HT1080 (cell line): ENCODE measurements at places on chromosomes 12 and 14.

DNA sequence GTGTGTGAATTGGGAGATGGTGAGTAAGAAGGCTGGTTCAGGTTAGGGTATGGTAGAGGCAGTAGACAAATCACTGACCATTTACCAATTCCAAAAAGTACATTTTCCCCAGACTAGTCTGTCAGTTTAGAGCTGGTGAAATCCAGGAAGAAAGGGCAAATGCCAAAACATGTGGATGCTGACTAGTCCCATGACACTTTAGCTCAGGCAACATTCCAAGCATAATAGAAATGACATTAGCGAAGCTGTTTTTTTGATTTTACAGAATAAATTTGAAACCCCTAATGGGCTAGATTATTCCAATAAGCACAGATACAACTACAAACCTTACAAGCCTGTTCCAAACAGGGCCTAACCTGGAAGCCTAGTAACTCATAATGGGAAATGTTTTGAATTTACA, 884.2 kb downstream of the FLRT2 start:
- no peak for DNase-seq

DNA sequence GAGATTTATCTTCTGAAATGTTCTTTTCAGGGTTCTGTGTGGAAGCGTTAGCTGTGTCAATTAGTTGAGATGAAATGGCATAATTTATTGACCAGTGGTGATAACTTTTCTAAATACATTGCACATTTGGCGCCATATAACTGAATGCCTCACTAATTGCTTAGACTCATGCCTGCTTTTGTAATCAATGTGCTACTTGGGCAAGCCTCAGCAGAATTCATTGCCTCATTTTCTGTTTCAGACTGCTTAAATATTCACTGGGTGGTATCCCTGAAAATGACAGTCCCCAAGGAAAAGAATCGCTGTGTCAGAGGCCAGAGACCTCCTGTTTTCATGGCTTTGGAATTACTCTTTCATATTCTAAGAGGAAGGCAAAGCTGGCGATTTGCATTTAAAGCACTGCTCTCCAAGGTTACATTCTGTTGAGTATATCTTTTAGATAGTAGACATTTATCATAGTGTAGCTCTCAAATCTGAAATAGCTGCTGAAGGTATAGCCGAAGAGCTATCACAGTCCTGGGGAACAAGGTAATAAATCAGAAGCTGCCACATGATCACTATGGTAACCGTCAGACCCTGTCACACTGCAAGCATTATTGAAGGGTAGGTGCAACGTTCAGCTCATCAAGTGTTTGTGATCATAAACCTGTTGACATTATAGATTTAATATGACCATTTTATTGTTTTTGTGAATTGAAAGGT, 297.3 kb upstream of the E2F7 start:
- no peak for DNase-seq

GRCh38 chr12:6635375-6635855, 344 bp downstream of the LPAR5 start:
- no peak for DNase-seq

DNA sequence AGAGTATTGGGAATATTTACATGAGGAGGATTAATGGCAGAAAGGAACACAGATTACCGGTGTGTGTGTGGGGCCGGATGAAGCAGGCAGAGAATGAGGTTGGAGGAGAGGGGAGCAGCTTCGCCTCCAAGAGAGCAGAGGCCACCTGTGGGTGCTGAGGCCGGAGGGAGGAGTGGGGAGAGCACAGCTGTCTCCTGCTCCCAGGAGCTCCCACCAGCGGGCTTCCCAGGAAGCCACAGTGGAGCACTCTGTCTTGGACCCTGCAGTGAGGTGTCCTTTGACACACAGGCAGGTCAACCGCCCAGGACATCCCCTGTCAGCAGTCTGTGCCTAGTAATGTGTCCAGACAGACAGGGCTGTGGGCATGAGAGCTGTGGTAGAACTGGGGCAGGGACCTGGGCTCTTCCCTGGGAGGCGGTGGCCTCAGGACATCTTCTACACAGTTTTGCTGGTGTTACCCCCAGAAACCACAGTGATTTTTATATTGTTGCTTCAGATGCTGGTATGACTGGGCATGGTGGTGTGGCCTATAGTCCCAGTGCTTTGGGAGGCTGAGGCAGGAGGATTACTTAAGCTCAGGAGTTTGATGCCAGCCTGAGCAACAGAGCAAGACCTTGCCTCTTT, 18.5 kb upstream of the AMN start:
- DNase-seq: no peak

DNA sequence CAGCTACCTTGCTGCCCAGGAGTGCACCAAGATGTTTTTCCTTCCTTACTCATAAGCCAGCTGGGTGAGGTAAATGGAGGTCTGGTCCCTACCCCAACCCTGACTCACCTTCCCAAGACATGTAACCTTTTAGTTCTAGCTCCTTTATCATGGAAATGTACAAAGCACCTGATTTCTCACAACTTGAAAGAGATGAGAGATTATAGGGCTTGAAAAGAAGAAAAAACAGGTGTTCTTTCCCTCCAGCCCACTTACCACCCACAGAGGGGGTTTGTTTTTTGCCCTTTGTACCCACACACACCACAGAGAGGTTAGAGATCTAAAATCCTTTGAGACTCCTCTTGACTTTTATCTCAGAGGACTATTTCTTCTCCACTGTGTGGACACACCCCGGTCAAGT, 21.1 kb downstream of the PLXNC1 start:
- DNase-seq: no peak

GRCh38 chr14:84131924-84132323, 1398.0 kb upstream of the FLRT2 start:
- DNase-seq: no peak

DNA sequence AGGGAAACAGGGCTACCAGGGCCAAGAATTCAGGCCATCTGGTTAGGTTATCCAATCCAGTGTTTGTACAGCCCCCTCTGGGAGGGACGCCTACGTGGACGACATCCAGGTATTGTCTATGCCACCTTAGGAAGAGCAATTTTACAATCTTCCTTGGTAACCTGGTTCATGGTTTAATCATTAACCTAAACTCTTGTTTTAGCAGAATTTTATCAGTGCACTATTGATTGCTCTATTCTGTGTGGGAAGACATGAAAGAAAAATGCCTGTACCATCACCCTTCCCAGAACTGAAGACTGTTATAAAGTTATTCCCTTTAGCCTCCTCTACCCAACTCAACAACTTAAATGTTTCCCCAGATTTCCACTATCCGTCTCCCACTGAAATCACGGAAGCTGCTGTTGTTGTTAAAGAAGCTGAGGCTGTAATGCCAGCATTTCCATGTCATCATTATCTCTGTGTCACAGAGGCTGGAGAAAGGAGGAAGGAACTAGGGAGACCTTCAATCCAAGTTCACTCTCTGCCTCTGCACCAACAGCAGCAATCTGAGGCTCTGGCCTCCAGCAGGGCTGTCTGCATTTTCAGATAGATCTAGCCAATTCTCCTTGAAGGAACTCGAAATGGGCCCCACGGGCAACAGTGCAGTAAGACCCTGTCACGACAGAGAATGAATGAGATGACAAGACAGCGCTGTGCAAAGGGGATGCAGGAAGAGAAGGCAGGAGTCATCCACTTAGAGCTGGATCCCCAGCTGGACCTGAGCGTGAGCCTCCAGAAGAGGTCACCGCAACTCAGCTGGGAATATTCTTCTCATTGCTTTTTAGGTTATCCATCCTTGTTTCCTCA, 183.4 kb upstream of the GZMB start:
- peak; percentile 29 for DNase-seq

DNA sequence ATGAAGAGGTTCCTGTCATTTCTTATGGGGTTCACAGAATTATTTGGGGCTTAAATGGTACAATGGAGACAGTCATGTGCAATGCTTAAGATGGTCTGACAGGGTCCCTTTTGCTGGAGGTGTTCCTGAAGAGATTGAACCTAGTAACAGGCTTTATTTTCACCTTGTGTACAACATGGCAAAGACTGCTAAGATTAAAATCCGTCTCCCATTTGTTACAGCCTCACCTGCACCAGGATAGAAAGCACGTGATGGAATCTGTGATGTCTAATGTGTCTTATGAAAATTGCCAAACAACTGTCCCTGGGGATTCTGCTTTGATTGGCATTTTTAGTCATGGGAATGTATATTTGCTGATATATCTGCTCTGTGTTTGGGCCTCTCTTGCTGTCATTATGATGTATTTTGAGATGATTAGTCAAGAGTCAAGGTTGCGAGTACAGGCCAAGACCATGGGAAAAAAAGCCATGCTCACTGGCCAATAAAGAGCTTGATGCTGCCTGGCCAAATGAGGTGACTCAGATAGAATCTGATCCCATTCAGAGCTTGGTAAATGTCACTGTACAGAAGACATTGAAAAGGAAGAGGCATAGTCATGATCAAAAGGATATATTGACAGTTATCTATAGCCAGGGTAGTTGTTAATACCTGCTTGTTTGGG, 96.1 kb downstream of the FLRT2 start:
- no peak for DNase-seq

DNA sequence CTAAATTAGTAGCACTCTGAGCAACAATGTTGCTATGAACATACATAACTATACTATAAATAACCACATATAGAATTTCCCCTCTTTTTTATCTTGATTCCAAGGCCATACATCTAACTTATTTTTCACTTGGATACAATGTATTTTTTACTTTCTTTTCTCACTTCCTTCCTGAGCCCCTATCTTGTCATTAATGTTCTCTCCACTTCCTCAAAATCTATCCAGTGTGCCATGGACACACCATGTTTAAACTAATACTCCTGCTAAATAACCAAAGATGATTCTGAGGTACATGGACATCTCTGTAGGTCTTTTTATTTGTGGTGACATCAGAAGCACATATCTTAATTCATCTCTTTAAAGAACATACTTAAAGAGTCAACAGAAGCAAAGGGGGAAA, 251.2 kb downstream of the C12orf42 start:
- DNase-seq: no peak

GRCh38 chr14:32514236-32514635, 185.1 kb downstream of the AKAP6 start:
- DNase-seq: no peak

GRCh38 chr12:88665071-88665470, 84.8 kb upstream of the KITLG start:
- peak; percentile 31 for DNase-seq

DNA sequence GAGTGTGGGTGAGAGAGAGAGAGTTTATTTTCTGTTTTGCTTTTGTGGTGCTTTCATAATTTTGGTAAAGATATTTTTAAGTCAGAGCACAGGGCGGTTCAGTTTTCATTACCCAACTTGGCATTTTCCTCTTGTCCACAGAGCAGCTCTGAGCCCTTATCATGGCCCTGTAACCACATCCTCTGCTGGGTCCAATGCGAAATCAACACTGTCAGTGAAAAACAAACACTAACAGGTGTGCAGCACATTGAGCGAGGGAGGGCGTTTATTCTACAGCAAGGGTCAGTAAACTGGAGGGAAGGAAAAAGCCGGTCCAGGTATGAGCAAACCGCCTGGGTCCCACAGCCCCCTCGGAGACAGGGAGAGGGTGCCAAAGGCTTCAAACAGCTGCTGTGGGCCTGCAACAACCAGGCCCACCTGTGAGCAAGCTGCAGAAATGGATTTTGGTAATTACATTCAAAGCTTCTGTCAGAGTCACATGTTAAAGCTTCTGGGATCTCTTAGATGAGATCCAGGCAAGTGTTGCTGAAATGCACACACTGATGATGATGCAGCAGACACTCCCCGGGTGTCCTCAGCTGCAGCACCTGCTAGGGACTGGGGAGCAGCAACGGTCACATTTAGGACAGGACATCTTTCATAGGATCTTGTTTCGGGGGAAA, 132.7 kb upstream of the DYRK2 start:
- peak; percentile 11 for DNase-seq

- DNase-seq: no peak
These were observed 132.3 kb downstream of the RIMBP2 start for GRCh38 chr12:130583800-130584199.

DNA sequence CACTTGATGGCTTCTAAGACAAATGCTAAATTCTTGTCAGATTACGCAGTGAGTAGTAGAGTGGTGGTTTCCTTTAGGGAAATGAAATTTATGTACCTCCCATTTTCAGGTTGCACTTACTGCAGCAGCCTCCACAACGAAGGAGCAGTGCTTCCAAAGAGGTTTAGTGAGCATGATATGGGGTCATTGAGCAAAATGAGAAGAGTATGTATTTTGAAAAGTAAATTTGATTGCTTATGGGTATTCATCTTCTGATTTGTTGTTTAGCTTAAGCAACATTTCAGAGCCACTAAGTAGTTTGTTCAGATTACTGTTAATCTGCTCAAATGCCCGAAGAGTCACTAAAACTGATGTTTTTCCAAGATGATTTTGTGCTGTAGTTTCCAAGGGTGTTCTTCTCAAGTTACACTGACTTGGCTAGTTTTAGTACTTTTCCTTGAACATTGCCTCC, 493.6 kb downstream of the PCNX1 start:
- peak; percentile 58 for DNase-seq

DNA sequence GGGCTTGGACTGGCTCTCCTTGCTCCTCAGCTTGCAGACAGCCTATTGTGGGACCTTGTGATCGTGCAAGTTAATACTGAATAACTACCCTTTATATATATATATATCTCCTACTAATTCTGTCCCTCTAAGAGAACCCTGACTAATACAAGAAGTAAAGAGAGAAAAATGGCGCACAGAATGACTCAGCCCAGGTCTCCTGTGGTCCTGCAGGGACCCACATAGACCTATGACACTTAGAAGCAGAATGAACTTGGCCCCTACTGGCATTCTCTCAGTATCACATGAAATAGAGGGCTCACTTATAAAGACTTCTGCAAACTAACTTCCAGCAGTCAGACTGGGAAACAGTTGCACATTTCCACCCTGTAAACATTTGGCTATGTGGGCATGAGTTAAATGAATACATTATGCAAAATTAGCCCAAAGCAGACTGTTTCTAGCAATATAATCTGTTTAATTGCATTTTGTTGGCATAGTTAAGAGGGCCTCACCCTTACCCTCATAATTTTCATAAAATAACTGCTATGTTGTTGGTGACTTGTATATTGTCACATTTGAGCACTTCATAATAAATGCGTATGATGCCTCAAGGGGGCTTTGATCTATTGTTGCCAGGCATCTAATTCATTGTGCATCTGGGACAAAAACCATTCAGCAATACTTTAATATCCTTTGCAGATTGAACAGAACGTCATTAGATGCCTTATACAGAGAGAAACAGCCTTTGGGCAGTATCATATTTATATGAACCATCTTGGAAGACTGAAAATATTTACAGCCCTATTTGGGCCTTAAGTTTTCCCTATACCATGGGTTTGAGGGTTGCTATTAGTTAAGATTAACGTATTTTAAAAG, 349.7 kb upstream of the DIO2 start:
- no peak for DNase-seq

DNA sequence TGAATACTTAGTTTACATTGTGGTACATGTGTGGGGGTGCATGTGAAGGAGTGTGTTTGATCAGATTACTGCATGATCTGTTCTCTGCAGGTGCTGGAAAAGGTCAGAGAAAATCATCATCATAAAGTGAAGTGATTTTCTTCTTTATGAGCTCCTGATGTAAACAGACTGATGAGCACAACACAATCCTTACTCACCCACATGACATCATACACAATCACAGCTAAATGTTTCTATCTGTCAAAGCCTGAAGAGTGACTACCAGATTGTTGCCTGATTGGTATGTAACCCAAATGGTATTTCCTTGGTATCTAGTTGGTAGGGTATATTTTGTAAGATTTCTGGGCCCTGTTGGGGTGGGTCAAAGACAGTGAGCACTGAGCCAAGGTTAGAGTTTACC, 270.8 kb downstream of the FOXG1 start:
- DNase-seq: peak; percentile 31

GRCh38 chr14:35760143-35760542, 49.0 kb downstream of the RALGAPA1 start:
- DNase-seq: no peak

- DNase-seq: no peak
These were observed 21.9 kb upstream of the CLMN start for GRCh38 chr14:95341564-95341963.
